T-helper 1 cell treated with Interleukin-12 subunit alpha and Interleukin-12 subunit beta and Interleukin-4 antibody, amounts not matched to agents 30 ng/mL and 1 ng/mL, for 36 hours (primary cell): ENCODE measurements at places on chromosomes 1 and 21. TPM values are rescaled to one million over a fixed set of nuclear protein-coding genes. Genes with fewer than 3 reads are reported as not detected.

SLC25A34 gene
- 1.6 and 2.6 TPM in 2 replicates for total RNA-seq

CLDN8 gene
- not detected in 2 replicates for total RNA-seq

LCE1B gene
- not detected in 2 replicates for total RNA-seq

C1orf185 gene
- total RNA-seq, result not detected in 2 replicates

S100A12 gene
- not detected in 2 replicates for total RNA-seq

KCNJ6 gene
- total RNA-seq, result not detected in 2 replicates

CCDC190 gene
- total RNA-seq, result not detected in 2 replicates

TMCO2 gene
- total RNA-seq, result 0.83 TPM in 1 of 2 replicates, not detected in the other

NBPF1 gene
- 4.9 and 6.3 TPM in 2 replicates for total RNA-seq

NRAS gene
- total RNA-seq, result 61.3 and 63.3 TPM in 2 replicates

CRYAA gene
- total RNA-seq, result not detected in 2 replicates

CGN gene
- total RNA-seq, result 0.17 and 0.32 TPM in 2 replicates

POGK gene
- 38.3 and 39.9 TPM in 2 replicates for total RNA-seq

IL23R gene
- 6.8 and 6.9 TPM in 2 replicates for total RNA-seq

KIF21B gene
- total RNA-seq, result 92.8 and 94.7 TPM in 2 replicates

KAZN gene
- total RNA-seq, result 0.20 and 0.34 TPM in 2 replicates

DIP2A gene
- 54.9 and 56.7 TPM in 2 replicates for total RNA-seq

SUCO gene
- 48.1 and 49.5 TPM in 2 replicates for total RNA-seq

CRABP2 gene
- total RNA-seq, result 1.7 and 1.8 TPM in 2 replicates

KCNC4 gene
- total RNA-seq, result 3.8 and 3.9 TPM in 2 replicates

CYP4Z1 gene
- not detected in 2 replicates for total RNA-seq

PCP4 gene
- total RNA-seq, result not detected in 2 replicates

SYCP1 gene
- total RNA-seq, result not detected in 2 replicates
